ENCODE measurements at places on chromosomes 12 and 14.

DNA sequence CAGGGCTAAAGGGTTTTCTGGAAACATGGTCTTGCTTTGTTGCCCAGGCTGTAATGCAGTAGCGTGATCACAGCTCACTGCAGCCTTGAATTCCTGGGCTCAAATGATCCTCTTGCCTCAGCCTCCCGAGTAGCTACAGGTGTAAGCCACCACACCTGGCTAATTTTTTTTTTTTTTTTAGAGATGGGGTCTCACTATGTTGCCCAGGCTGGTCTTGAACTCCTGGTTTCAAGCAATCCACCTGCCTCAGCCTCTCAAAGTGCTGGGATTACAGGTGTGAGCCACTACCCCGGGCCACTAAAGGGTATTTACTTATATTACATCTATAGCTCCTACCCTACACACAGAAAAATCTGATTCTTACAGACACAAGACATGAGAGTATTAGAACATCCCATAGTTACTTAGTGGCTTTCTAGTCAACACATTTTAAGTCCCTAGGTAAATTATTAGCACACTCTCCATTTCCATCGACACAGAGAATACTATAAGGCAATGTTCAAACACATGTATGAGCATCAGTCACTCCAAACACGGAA is 6.2 kb upstream of the DCAF11 start:
- no peak for DNase-seq

- no peak for DNase-seq
Measured at GRCh38 chr14:84541018-84541417, 988.9 kb upstream of the FLRT2 start.

- DNase-seq = no peak
Measured at GRCh38 chr14:55071870-55072640, 20.6 kb downstream of the MAPK1IP1L start.

DNA sequence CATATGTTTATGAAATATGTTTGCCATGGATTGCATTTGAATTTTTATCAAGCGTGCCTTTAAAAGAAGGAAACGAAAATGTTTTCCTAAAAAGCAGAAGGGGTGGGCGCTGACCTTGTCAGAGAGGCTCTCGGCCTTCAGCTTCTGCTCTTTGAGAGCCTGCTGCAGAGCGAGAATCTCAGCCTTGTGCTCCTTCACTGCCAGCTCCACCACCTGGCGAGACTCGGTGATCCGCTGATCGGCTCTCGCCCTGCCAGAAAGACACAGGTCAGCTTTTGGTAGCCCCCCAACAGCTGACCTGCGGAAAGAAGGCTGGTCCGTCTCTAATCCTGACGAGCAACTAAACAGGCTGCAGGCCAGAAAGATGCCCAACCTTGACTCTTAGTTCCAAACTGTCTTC is 62.4 kb downstream of the PRKAB1 start:
- DNase-seq = no peak

DNA sequence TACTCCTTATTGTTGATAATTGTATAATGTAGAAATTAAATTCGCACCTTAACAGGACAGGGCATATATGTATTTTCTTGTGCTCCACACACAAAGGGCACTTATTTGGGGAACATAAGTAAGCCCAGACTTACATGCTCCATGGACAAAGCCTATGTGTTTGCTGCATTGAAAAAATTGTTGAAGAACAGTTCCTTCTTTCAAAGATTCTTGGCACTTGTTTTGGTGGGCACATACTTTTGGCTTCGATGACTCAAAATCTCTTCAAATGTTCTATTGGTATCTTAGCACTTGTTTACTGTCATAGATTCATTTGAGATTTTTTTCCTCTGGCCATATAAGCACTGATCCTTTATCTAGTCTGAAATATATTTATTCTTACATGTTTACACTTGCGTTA is 1.4 kb upstream of the MAP4K5 start:
- no peak for DNase-seq

DNA sequence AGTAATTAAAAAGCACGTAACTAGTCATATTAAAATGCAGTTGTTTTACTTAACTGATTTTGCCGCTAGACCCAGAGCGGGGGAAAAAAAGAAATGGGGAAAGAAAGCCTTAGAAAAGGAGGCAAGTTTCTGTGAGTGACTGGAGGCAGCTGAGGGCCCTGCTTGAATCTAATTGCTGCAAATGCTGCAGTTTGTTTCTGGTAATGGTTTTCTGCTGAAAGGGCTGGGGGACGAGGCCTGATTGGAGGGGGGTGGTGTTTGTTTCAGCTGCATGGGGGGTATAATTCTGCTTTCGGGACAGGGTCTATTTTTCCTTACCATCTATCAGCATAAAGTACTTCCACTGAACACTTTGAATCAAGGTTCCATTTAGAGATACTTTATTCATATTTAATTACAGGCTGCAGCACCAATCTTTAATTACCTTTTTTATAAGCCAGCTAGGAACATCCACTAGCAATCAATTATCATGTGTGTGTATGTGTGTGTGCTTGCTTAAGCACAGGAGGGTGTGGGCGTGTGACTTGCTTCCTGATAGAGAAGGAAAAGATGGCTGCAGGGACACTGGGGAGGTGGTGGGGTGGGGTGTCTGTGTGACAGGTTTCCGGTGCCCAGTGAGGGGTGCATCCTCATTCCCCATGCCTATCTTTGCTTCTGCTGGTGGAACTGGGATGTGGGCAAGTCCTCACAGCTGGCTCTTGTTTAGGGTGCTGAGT is 83.4 kb downstream of the ADCK1 start:
- DNase-seq = no peak

DNA sequence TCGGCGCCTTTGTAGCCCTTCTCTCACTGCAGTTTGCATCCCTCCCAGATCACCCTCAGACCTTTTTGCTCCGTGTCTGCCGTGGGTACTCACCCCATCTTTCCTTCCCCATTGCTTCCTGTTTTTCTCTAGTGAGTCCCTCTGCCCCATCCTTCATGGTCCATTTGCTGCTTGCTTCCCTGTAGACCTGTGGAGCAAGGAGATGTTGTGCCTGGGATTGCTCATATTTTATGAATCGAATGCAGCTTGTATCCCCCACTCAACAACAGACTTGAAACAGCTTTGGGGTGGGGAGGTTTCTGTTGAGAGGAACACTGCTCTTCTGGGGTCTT is 661 bp downstream of the DENR start:
- no peak for DNase-seq

GRCh38 chr12:25752710-25753309 is 199.7 kb upstream of the LMNTD1 start:
- no peak for DNase-seq

DNA sequence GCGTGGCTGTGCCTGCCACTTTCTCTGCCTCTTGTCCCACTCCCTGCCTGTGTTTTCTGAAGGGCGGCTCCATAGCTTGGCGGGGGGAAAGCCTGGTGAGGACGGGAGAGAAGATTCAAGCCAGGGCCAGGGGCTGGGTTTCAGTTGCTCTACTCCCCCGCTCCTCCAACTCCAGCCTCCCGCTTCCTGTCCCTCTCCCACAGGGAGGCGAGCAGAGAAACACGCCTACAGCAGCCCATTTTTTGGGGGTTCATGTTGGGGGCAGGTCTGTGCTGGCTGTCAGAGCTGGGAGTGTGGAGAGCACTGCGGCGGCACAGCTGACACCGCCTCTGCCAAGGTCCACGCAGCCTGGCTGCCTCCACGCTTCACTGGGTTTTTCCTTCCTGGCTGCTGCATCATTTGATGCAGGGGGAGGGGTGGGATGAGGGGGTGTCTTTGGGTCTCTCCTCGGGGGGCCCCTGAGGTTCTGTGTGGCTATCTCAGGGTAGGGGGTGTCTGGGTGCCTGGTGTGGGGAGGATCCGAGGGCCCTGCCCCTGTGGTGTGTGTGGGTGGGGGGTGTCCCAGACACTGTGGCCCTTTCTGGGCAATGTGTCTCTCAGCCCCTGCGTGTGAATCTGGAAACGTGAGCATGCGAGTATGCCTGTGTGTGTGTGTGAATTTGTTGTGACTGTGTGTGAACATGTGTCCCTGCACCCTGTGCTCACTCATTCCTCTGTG is 10.7 kb upstream of the KRT80 start:
- no peak for DNase-seq

DNA sequence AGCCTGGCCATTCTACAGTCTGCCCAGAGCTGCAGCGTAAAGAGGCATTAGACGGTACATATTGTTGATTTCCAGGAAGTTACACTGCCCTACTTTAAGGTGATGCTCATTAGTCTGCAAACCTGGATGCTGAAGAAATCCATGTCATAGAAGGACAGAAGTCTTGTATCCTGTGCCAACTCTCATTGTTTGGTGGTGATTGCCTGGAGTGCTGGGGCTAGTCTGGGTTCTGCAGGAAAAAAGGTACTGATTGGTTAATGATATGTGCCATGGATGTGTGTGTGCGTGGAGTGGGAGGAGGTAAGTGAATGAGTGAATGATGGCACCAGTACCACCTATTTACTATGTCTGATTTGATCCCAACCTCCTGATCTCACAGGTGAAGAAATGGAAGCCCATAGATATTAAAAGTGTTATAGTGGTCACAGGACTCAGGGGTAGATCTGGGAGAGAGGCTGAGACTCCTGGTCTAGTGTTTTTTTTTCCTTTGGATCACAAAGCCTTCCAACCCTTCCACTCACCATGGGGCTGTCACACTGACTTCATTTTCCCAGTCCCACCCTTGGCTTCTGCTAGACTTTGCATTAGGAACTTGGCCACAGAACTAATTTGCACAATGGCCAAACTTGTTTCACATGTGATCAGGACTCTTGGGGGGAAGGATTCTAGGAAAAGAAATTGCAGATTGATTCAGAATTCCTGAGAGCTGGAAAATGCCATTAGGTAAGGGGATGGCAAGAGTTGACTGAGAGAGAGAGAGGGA is 96.1 kb downstream of the TMX1 start:
- DNase-seq = no peak

DNA sequence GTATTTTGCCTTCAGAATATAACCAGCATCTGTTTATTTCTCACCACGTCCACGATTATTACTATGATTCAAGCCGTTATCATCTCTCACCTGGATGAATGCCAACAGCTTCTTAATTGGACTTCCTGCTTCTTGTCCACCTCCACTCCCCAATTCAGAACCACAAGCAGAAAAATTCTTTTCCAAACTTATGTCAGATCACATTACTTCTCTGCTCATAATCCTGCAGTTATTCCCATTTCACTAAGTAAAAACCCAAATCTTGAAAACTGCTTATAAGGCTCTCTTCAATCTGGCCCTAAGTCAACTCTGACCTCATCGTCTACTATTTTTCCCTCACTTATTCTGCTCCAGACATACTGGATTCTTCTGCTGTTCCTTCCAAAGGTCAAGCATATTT is 2.0 kb downstream of the CRY1 start:
- no peak for DNase-seq

- DNase-seq = no peak
Measured at GRCh38 chr12:69981881-69982475, 157.0 kb downstream of the MYRFL start.

DNA sequence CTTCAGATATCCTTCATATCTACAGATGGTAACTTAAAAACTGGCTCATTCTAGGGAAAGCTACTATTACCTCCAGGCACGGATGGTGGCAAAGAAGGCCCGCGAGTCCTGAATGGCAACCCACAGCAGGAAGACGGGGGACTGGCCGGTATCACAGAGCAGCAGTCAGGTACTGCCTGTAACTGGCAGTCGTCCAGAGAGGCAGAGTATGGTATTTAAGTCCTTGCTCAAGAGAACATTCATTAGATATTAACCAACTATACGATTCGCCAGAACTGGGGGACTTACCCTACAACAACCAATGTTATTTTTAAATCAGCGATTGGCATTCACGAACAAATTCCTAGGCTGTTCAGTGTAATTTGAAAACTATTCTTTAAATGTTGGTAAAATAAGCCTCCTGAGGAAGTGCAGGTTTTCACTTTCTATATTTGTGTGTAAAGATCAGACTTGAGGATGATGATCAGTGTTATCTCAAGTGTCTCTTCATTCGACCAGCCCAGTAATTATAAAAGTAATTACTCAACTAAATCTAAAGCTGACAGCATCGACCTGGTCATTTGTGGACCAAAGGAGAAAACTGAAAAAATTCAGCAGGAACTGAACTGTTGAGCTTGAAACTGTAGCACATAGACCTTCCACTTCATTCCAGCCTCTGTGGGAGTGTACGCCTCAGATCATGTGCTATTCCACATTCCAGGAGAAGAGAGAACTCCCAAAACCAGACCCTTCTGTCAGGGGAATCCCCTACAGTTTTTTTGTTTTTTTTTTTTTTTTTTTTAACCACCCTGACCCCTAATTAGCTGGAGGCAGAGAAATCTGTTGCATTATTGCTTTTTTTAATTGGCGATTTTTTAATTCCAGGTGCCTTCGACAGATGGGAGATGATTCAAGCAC is 75.6 kb downstream of the ESR2 start:
- DNase-seq = no peak

GRCh38 chr12:48189331-48190125 is 6.1 kb downstream of the CCDC184 start:
- DNase-seq = no peak

- no peak for DNase-seq
Measured at GRCh38 chr14:88233915-88234314, 89.2 kb downstream of the KCNK10 start.

GRCh38 chr14:59961518-59962062 is 41.6 kb downstream of the LRRC9 start:
- DNase-seq = no peak

GRCh38 chr14:75460394-75460793 is 32.6 kb downstream of the JDP2 start:
- DNase-seq = no peak

GRCh38 chr12:2306012-2306411 is 253.2 kb downstream of the CACNA1C start:
- no peak for DNase-seq

Measured in vagina (tissue), 2 donors.